ENCODE measurements at places on chromosomes 16 and 17.

DNA sequence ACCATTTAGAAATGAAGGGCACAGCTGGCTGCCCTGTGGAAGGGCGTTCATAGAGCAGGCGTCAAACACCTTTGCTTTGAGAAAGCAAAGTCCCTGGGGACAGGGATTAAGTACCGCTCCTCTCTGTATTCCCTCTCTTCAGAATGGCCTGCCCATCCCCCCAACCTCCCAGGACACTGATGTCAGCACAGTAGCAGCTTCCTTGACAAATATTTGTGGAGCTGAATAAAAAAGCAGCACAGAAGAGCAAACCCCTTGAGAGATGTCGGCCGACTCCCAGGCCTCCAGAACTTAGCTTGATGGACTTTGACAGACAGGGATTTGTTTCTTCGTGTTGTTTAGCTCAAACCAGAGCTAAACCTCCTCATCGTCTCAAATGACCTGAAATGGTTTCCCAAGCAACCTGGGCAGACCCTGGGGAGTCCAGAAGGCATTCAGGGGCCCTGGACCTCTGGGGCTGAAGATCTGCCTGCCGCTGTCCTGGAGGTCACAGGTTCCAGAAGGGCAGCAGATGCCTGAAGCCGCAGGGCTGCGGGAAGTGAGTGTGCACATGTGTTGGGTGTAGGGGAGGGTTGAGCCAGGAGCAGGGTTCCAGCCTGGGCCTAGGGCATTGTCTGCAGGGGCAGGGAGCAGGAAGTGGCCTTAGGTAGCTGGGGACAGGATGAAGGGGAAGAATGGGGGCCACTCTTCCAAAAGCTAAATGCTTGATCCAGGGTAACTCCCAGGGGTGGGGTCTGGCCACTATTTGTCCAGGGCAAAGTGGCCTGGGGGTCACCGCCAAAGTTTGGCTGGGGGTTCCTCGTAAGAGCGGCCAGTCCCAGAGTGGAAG, 42.3 kb upstream of the NKD1 start:
- DNase-seq: no peak

GRCh38 chr16:56355221-56355620, 70.1 kb downstream of the AMFR start:
- no peak for DNase-seq

DNA sequence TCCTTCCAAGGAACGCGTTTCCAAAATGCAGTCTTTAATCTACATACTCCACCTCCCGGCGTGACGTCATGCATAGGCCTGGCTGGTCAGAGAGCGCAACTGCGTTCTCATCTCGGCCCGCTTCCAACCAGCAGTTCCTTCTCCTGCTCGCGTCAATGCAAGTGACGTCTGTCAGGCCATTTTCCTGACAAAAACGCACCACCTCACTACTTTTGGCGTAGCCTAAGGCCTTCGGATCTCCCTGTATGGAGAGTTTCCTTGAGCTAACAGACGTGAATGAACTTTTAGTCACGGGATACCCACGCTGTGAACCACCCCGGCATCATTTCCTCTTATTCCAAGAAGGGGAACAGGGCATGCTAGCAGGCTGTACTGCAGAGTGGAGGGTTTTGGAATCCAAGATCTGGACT, 25.0 kb downstream of the TEX14 start:
- DNase-seq: no peak

- no peak for DNase-seq
These were observed 98.1 kb downstream of the GNAO1 start for GRCh38 chr16:56289416-56289815.

DNA sequence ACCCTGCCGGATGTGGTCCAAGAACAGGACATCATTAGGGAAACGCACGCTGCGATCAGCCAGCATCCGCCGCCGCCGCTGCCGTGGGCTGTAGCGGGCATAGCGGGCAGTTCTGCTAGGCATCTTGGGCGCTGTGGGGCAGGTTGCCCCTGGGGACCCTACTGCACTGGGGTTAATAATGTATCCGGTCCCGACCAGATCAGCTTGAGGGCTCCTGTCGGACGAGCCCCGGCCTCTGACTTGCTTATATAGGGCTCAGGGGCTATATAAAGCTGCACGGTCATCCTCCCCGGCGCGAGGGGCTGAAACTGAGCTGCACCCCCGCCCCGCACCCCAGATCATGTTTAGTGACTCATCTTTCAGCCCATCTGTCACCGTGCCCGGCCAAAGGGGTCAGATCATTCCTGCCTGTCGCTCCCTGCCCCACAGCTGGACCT, at the start of gene PPP1R27:
TSS of gene PPP1R27 (minus strand) at position 220 of the 437 bp plus-strand sequence. CDS start at position 123, 97 bp downstream.
- DNase-seq: no peak

- DNase-seq: no peak
These were observed 481.3 kb downstream of the TMEM114 start for GRCh38 chr16:8108991-8109509.

DNA sequence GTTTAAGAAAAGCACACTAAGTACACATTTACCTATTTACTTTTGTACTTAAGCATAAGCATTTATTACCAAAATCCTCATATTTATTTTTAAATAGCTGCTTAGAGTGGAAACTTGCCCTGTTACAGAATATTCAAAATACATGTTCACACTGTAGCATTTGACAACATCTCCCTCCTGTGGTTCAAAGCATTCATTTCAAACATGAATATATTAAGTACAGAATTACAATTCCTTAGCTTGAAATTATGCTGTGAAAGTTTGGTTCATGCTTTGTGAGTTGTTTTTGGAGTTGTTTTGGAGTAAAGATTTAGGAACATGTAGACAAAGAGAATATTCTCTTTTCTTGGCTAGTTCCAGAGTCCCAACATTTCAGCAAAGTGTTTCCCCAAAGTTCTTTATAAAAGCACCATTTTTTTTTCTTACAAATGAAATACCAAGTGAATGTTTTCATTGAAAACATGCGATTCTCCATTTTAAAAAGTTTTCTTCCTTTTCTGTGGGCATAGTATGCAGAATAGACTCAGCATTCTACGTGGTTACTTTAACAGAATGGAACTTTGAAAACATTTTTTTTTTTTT, 33.2 kb downstream of the TUBD1 start:
- DNase-seq: no peak

DNA sequence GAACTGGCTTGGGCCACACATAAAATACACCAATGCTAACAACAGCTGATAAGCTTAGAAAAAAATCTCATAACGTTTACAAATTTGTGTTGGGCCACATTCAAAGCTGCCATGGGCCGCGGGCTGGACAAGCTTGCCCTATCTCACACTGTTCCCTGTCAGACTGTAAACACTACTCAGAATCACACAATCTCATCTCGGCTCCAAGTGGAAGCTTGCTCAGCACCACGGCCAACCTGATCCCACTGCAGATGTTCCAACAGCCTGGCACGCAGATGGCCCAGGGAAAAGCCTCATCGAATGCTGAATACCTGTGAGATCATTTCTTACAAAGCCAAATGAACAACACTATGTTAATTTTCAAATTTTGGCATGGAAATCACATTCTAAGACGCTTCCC, 125.8 kb downstream of the ANKRD11 start:
- DNase-seq: no peak

DNA sequence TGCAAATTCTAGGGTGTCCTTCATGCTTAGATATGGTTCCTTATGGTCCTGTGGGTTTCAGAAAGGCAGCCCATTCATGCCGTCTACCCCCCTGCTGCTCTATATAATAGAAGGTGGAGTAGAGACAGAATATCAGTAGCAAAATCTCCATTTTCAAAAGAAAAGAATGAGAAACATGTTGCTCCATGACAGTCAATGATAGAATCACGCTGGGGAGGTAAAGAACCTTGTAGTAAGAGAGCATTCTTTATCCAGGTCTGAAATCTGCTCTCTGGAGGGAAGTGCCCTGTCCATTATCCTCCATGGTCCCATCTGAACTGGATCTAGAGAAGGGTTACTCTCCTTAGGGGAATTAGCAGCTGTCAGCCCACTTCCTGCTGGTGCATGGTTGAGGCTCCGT, 272.8 kb downstream of the WWOX start:
- no peak for DNase-seq

DNA sequence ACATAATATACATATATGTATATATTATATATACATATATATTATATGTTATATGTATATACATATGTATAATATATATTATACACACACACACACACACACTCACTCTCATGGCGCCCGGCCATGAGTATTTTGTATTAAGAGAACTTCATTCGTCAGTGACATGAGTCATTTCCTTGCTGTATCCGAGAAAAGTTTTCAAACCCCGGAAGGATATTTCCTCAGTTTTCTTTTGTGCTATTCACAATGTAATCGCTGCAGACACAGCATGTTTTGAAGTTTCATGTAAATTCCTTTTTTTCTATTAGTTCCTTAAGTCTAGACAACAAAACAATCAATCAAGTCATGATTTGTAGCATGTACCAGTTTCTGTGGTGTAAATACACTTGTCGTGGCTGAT, 33.3 kb downstream of the OR1D5 start:
- DNase-seq: no peak

DNA sequence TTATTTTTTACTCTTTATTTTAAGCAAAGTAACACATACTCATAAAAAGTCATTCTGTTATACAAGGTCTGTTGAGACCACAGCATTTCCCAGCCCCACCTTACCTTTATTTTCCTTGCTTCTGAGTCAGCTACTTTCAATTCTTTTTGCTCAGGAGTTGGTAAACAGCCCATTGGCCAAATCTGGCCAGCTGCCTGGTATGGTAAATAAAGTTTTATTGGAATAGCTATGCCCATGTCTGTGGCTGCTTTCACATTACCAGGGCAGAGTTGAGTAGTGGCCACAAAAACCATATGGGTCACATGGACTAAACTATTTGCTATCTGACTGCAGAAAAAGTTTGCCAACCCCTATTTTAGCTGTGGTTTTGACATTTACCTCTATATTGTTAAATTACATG, 3.4 kb upstream of the NSRP1 start:
- DNase-seq: no peak

GRCh38 chr17:32111141-32111771, 31.0 kb upstream of the RHOT1 start:
- no peak for DNase-seq

- no peak for DNase-seq
These were observed 17.1 kb upstream of the CDH1 start for GRCh38 chr16:68719993-68720489.

DNA sequence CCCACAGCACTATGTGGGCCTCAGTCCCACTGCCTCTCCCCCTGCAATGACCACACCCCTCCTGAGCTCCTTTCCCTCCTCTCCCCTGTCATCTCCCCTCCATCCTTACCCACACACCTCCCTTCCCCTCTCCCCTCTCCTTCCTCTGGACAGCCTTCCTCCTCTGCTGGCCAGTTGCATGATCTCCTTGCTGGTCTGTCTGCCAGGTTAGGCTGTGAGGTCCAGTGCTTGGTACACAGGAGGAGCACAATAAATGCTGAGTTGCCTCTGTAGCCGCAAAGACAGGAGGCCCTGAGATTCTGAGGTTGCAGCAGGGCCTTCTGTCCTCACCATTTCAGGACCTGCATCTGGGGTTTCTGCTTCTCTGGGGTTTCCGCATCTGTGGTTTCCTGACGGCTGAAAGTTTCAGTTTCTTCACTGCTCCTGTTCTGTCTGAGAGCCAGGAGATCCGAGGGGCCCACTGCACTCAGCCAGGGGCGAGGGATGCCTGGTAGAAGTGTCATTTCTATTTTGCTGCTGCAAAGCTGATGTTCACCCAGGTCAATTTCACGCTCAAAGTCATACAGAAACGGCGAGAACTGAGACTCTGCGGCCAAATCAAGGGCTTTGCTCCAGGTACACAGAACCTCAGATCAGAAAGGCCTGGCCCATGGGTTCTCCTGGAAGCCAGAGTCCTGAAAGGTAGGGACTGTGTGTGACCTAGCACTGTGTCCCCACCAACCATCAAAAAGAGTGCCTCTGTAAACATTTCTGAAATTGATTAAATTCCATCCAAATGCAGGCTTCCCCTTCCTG, 4.6 kb upstream of the SLC12A3 start:
- no peak for DNase-seq

DNA sequence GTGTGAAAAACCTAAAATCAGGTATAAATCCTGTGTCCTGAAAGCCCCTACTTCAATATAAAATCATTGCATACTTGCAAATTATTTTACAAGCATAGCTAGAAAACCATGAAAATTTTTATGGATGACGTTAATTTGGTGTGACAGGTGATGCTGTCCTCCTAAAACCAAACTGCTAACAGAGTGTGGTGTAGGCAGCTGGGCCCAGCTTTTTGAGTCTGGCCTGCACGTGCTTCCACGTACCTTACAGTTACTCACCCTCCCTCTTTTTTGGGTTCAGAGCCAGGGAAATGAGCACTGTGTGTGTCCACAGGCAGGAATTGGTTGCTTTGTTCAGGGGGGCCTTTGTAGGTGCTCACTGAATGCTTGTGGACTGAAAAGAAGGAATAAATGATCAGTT, 36.4 kb downstream of the CLEC16A start:
- no peak for DNase-seq

DNA sequence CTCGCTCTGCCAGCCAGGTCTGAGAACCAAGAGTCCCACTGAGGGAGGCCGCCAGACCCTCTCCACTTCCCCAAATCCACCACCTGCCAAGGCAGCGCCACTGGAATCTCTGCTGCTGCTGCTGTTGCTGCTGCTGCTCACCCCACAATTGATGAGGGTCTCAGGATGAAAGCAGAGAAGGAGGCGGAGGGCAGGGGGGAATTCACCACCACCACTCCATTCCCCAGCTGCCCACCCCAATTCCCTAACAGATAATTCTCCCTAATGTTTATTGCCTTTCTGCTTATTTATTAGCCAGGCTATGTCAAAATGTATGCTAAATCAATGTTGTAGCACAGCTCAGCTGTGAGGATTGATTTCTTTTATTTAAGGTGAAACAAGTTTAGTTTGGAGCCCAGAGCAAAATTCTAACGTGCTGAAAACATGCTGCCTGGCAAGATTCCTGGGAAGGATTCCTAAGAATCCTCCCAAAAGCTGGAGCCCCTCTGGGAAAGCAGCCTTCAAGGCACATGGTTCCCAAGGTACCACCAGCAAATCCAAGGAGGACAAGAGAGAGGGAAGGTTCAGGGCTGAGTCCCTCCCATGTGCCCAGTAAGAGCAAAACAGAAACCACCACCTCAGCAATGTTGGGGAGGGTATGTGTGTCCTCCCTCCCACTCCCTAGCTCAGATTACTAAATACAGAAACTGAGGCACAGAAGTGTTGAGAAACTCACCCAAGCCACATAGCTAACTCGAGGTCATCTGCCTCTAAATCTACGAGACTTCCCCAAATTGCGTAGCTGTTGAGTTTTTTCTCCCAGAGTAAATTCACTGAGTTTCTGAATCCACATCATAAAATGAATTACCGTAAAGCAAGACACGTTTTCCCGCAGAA, 12.2 kb upstream of the CDH5 start:
- DNase-seq: no peak

GRCh38 chr16:89727406-89728120, 6.2 kb downstream of the ZNF276 start:
- no peak for DNase-seq

Data from activated gamma-delta T cell (primary cell).